GM06990 (cell line): ENCODE measurements at places on chromosomes 7 and 10.

DNA sequence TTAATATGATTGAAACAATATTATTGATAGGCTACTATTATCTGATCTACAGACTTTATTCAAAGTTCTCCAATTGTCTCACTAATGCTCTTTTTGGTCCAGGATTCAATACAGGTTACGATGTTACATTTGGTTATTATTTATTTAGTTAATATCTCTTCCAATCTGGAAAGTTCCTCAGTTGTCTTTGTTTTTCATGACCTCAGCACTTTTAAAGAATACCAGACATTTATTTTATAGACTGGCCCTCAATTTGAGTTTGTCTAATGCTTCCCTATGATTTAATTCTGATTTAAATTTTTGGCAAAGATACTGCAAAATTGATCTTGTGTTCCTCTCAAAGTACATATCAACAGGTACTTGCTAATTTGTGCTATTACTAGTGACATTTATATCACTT is 937.4 kb downstream of the KCNMA1 start:
- DNase-seq = no peak

GRCh38 chr7:77239471-77239870 is 39.9 kb upstream of the FGL2 start:
- DNase-seq = no peak

- DNase-seq = no peak
Observed at GRCh38 chr7:39293056-39293823, 273.0 kb upstream of the YAE1 start.

GRCh38 chr7:103879928-103880600 is 109.4 kb downstream of the RELN start:
- DNase-seq = no peak

DNA sequence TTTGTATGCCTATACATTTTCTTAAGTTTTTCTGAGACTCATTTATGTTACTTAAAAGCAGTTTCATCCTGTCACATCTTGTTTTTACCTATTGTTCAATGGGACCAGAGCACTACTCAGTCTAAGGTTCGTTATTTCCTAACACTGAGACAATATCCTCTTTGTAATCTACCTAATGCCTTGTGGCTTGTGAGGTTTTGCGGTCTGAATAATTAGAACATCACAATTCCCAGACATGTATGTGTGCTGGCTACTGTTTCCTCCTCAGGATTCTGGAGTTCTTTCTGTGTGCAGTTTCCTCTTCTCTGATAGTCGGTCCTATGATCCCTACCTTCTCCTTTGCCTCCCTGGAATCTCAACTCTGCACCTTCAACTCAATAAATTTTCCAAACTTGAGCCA is 620.2 kb downstream of the ANKRD7 start:
- DNase-seq = no peak

- no peak for DNase-seq
Observed at GRCh38 chr7:156058248-156058647, 246.0 kb upstream of the SHH start.
